Skin of body (tissue), 3 donors: ENCODE measurements at places on chromosomes 2 and 18. TPM values are rescaled to one million over a fixed set of nuclear protein-coding genes. Genes with fewer than 3 reads are reported as not detected.

- no peak for DNase-seq
These were observed 96.7 kb upstream of the SIX3 start for GRCh38 chr2:44844651-44845270.

- no peak for DNase-seq
These were observed 67.1 kb upstream of the CNTNAP5 start for GRCh38 chr2:123958011-123958410.

DNA sequence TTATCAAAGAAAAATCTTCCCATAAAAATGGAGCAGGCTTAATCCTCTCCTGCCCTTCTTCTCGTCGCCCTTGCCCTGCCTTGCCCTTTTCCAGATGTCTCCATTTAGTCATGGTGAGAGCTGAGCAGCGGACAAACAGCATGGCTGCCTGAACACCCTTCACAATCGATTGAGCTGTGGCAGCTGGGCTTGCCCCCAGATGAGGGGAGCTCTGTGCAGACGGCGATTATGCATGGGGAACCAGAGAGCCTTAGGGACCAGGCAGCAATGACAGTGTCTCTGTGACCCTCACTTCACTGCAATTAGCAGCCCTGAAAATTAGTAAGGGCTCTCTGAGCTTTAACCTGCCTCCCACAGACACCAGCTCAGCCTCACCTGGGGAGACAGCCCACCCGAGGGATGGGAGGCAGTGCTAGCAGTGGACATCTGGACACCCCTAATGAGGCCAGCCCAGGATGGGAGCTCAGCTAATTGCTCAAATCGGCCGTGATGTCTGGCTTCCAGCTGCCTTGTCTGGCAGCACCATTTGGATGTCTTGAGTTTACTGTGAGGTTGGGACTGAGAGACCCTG lies 365.7 kb downstream of the TNS1 start:
- no peak for DNase-seq

DNA sequence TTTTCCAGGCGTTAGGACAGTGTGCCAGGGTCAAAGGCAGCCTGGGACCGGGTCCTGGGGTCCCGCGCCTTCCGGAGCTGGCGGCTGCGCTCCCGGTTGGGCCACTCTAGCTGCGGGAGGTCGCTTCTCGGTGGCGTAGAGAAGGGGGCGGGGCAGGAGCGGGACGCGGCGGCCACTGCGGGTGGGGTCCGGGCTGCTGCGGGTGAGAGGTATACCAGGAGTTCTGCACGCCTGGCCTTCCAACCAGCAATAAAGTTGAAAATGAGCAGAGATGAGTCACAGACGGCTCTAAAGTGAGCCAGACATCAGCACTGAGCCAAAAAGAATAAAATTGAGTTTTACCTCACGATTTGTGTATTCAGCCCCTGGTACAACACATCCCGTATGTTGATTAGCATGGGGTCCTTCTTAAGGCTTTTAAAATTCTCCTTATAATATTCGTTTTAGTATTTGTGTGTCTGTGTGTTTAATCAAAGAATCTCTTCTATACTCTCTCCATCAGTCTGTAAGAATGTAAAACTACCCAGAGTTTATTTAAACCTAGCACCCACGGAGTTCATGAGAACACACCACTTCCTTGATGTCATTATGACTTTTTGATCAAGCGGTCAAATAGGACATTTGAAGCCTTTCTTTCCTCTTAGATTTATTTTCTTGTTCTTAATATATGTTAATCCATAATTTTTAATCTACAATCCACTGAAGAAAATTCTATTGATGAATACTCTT lies at the start of gene C1GALT1C1L:
Gene C1GALT1C1L, minus strand, starts transcription at position 108 of the 729 bp plus-strand sequence. Its CDS starts 107 bp downstream, at position 1.
- no peak for DNase-seq

DNA sequence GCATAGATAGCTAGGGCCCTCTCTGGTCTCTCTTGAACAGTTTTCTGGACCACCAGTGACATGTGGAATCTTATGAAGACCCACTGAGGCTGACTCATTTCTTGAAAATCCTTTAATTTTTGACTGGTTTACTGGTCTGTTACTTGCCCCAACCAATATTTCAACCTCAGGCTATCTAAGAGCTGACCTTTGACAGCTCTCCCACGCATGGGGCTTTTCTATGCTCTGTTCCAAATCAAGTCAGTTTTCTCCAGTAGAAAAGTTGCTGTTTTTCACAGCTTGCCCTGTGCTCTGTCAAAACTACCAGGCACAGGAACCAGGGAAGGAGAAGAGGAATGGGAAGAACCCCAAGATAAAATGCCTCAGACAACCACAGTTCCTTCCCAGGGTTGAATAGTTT lies 46.0 kb upstream of the MTIF2 start:
- DNase-seq, result no peak

GRCh38 chr2:96601382-96602292 lies 36.5 kb downstream of the KANSL3 start:
- DNase-seq, result no peak

- no peak for DNase-seq
These were observed 50.0 kb upstream of the ACMSD start for GRCh38 chr2:134788417-134788816.

DNA sequence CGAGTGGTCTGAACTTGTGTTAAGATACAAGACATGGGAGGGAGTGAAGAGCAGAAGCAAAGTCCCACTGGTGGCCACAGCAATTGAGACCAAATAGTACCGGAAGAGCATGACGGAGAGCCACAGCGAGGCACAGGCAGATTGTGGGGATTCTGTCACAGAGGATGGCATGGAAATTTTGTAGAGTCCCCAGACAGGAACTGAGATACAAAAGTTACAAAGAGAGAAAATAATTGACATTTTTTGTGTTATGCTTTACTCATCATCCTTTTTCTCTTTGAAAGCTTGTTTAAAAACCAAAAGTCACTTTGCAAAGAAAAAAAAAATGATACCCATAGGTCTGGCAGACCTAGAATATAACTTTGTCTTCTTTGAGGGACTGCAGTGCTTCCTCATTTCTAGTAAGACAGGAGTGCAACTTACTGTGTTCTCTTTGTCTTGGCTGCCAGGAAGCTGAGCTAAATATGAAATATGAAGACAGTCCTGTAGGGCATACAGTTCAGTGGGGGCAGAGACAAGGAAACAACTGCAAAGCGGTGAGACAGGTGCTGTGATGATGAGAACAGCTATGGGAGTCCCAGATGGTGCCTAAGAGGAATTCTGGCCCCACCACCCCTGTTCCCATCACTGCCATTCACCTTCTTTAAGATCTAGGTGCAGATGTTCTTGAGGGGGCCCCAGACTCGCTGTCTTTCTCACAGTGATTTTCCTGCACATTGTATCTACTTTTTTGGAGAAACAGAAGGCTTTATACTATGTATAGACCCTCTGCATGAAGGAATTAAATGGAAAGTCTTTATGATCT lies 5.2 kb downstream of the ARHGAP25 start:
- DNase-seq, result no peak

DNA sequence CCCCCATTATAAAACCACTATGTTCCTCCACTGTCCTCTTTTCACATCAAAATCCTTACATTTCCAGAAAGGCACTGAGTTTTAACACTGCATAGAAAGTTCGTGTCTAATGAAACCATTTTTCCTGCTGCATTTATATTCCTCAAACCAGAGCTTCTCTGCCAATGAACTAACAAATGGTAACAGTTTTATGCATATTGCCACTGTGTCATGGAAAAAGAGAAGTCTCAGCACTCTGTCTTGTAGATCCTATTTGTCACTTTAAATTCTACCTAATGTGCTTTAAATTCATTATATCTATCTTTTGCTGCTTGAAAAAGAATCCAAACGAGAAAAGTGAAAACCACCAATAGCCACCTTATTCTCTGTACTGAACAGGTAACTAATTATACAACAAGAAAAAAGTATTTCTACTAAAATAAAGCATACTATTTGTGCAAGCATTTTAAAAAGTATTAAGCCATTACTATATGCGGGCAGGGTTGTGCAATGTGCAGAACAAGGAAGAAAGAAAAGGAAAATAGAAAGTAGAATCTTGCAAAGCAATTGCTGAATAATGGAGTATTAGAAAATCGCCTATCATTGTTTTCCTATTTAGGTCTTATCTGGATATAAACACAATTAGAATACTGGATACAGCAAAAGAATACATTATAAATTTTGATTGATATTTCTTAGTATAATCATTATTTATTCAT lies 328.9 kb downstream of the ZEB2 start:
- no peak for DNase-seq

- DNase-seq, result no peak
These were observed 41.5 kb upstream of the CHST9 start for GRCh38 chr18:27226556-27227075.

GRCh38 chr2:26681656-26682055 lies 10.9 kb upstream of the KCNK3 start:
- no peak for DNase-seq

GRCh38 chr2:183105402-183106134 lies 18.7 kb upstream of the NUP35 start:
- no peak for DNase-seq

GRCh38 chr2:142868229-142868762 lies 9.2 kb upstream of the KYNU start:
- DNase-seq, result no peak

- DNase-seq, result no peak
These were observed 109.8 kb upstream of the YPEL5 start for GRCh38 chr2:30037016-30037415.

Gene TUBA4B
- not detected for total RNA-seq

Gene SLC20A1
- total RNA-seq, result 34.9 TPM

Gene RELCH
- 39.7 TPM for total RNA-seq

Gene DSG1
- total RNA-seq, result 260 TPM

Gene EGR4
- 0.10 TPM for total RNA-seq

Gene ARHGAP15
- total RNA-seq, result 33.8 TPM
